ENCODE measurements at places on chromosomes 3 and 15.

- no peak for DNase-seq
Observed at GRCh38 chr3:157123621-157124020, 36.3 kb downstream of the CCNL1 start.

DNA sequence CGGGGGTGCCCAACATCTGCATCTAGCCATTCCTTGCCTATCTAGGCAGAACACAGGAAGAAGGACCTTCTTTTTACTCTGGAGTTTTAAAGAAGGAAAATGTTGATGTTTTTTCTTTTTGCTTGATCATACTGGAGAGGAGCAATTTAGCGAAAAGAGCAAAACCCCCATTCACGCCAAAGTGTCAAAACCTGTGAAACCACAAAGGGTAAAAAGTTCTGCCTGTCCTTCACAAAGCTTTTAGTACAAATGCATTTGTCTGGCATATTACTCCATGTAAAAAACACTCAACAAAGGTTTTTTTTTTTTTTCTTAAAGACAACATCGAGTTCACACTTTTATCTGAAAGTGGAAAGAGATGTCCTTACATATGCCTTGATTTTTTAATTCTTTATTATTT is 214.2 kb upstream of the MRPL3 start:
- DNase-seq: no peak

DNA sequence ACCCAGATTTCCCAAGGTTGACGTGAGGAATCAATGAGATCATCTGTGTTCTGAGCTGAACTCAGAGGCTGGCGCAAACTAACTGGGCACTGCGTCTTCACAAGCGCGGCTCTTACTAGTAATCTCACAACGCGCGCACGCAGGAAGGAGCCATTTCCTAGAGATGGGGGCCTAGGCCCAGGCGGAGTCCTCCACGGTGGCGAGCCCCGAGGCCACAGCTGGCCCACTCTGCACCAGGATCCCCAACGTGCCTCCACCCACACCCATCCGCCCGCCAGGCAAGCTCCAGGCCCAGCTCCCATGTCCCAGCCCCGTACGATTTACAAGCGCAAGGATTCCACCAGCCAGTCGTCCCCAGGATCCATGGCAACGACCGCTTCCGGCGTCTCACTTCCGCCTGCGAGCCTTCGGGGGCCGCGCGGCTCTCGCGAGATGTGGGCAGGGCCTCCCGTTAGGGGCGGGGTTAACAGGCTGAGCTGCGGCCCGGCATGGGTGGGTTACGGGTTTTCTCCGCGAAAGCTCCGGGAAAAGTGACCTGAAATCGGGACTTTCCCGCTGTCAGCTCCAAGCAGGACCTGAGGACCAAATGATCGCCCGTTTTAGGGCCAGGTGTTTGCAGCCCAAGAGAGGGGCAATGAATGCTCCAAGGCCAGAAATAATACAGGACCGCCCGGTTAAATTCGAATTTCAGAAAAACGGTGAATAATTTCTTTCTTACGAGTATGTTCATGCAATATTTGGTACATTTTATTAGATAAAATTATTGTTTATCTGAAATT is at the start of gene WDR73:
Gene WDR73, minus strand, starts transcription at position 374 of the 779 bp plus-strand sequence. Its CDS starts 9 bp downstream, at position 365.
- DNase-seq: peak; percentile 91

- DNase-seq: no peak
Observed at GRCh38 chr3:159751752-159752151, 236.9 kb upstream of the IL12A start.

DNA sequence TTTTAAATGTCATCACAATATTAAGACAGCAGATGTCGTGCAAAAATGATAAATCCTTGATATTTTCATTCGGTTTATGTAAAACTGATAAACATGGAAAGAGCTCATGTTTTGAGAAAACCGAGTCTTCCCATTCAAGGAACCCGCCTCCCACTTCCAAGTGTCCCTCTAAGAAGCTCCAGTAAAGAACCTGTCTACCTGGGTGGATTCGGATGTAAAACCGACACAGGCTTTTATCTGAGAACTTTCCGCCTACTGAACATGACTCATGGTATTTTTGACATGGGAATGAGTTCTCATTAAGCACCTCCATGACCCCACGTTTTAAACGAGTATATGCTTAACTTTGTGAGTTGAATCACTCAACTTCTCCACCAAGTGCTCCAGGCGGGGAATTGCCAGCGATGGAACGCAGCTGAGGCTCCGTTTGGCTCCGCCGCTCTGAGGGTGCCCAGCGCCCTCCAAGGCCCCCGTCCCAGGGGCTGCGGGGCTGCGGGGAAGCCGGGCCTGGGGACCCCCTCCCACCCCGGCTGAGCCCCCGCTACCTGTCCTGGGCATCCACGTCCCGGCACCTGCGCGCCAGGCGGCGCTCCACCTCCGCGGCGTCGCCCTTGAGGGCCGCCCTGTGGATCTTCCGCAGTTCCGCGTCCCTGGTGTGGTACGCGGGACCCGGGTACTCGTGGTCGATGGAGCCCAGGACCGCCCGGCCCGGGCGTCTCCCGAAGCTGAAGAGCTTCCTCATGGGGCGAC is 119.9 kb downstream of the LMLN start:
- peak; percentile 14 for DNase-seq

GRCh38 chr3:16533928-16534574 is 20.6 kb upstream of the RFTN1 start:
- no peak for DNase-seq

DNA sequence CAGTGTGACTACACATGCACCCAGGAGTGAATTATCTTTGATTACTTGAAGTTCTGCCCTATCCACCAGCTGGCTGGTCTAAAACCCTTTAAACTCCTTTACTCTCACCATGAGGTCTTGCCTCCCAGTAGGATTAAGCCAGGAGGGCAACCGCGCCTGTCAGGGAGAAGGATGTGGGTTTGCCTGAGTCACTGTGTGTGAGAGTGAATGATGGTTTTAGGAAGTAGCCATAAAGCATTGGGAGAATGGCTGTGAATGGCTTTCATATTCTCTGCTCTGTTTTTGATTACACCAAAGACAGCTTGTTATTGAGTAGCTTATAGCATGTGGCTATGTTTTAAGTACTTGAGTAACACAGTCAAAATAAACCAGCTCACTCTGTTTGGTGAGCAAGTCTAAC is 637.7 kb upstream of the TBL1XR1 start:
- no peak for DNase-seq

DNA sequence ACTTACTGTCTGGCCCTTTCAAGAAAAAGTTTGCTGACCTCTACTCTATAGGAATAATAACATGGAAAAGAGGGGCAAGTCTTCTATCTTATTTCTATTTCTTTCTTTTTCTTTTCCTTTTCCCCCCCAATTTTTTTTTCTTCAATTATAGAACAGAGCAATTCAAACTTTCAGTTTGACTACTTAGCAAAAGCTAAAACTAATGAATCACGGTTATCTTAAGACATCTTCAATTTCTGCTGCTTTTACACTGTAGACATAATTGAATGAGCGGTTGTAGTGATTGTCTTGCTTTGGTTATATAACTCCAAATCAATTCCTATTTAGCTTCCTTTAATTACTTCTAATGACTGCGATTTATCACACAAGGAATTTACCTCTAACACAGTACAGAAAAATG is 74.3 kb upstream of the P2RY1 start:
- DNase-seq: no peak

GRCh38 chr3:118781839-118782238 is 252.8 kb downstream of the IGSF11 start:
- no peak for DNase-seq

GRCh38 chr3:159838938-159839337 is 149.7 kb upstream of the IL12A start:
- no peak for DNase-seq

GRCh38 chr15:98433346-98433745 is 215.0 kb upstream of the IGF1R start:
- no peak for DNase-seq

DNA sequence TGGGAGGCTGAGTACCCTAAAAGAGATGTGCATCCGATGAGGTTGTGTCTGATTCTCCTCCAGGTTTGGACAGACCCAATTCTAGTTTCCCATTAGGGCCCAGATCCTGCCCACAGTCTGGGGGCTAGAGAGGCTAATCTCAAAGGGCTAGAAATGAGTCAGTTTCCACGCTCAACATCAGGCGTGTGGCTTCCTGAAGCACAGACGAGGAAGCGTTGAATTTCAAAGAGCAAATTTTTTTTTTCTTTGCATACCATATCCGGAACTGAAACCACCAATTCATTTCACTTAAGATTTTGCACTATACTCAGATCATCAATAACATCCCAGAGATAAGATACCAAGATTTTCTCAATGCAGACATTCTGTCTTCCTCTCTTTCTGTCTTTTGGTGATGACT is 173.8 kb upstream of the BCL6 start:
- no peak for DNase-seq

DNA sequence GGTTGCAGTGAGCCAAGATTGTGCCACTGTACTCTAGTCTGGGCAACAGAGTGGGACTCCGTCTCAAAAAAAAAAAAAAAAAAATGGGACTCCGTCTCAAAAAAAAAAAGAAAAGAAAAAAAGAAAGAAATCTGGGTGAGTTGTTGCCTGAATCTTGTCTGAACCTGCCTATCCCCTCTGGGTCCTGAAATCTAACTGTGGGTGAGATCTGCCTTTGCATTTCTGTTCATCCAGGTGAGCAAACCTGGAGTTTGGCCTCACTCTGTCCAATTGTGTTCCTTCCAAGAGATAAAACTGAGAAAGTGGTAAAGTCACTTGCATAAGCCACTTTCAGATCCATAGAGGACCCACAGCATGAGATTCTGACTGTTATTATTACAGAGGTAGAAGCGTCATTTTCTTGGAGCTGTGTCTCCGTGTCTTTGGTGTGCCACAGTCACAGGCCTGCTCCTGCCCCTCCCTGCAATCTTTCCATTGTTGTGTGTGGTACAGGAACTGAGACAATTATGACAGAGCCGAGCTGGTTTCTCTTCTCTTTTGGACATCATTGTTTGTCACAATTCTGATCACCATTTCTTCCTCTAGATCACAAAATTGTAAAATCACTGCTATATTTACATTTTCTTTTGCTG is 235.9 kb downstream of the LPP start:
- no peak for DNase-seq

GRCh38 chr15:95557226-95558046 is 773.1 kb upstream of the NR2F2 start:
- DNase-seq: no peak

GRCh38 chr3:141242377-141243092 is 10.9 kb downstream of the PXYLP1 start:
- DNase-seq: no peak

GRCh38 chr3:193987186-193987585 is 148.8 kb upstream of the HES1 start:
- DNase-seq: no peak

DNA sequence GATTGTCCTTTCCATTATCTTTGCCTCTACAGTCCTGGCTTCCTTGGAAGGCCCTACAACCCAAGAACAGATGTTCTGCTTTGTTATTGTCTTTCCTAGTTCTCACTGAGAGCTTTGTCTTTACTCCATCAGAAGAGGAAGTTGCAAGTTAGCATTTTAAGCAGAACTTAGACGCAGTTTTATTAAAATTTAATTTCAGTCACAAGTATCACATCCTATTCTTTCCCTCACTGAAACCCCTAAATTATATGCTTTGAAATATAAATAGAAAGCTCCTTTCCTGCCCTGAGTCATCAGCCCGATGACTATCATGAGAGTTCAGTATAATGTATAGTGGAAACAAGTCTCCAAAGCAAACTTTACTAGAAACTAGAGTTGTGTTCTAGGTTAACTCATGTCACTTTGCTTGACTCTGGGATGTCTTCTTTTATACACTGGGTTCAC is 291.2 kb upstream of the RBMS3 start:
- no peak for DNase-seq

- DNase-seq: no peak
Observed at GRCh38 chr15:90028376-90028944, 27.3 kb downstream of the ZNF710 start.

DNA sequence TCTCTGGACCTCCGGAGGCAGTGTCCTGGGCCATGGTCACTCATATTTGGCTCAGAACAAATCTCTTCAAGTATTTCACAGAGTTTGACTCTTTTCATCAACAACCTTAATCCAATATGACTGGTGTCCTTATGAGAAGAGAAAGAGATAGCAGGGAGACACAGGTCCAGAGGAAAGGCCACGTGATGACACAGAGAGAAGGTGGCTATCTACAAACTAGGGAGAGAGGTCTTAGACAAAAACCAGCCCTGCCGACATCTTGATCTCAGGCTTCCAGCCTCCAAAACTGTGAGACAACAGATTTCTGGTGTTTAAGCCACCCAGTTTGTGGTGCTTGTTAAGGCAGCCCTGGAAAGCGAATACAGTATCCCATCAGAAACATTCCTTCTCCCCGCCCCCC is 237.1 kb upstream of the PROK2 start:
- no peak for DNase-seq

DNA sequence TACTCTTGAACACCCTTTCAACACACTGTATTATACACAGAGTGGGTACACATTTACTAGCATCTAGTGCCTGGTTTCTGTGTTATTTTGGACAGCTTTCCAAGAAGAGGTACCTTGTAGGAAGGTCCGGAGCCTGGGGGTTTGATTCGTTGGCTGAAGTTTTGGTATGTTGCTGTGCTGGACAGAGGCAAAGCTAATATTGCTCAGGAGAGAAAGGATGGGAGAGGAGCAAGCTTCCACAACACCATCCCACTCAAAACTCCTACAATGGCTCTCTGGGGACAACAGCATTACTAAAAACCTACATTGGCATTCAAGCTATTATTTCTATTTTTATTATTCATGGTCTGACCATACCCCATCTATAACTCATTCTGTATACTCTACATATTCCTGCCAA is 1.1 kb upstream of the LYSMD2 start:
- DNase-seq: no peak

GRCh38 chr15:40047415-40048210 is 8.6 kb upstream of the SRP14 start:
- DNase-seq: no peak

All from iPS-NIHi11 (cell line).